ENCODE measurements at places on chromosomes 6 and 20. TPM values are rescaled to one million over a fixed set of nuclear protein-coding genes. Genes with fewer than 3 reads are reported as not detected.

DNAH8 gene
- total RNA-seq = 0.06 TPM

NPBWR2 gene
- total RNA-seq = not detected

DNA sequence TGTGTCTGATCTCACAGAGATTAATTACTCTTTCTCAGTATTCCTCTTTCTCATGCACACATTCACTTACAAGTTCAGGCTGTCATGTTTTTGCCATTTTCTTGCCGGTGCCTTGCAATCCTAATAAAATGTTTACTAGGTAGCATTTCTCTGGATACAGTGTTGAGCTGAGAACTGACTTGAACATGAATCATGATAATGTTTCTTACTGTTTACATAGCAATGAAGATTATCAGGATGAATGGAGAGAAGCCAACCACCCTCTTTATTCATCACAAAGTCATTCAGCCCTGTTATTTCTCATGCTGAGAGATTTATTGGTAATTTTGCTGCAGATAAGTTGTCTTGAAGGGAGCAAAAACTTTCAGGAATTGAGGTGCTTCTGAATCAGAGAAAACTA lies 185.5 kb upstream of the ECI2 start:
- no peak for DNase-seq

DNA sequence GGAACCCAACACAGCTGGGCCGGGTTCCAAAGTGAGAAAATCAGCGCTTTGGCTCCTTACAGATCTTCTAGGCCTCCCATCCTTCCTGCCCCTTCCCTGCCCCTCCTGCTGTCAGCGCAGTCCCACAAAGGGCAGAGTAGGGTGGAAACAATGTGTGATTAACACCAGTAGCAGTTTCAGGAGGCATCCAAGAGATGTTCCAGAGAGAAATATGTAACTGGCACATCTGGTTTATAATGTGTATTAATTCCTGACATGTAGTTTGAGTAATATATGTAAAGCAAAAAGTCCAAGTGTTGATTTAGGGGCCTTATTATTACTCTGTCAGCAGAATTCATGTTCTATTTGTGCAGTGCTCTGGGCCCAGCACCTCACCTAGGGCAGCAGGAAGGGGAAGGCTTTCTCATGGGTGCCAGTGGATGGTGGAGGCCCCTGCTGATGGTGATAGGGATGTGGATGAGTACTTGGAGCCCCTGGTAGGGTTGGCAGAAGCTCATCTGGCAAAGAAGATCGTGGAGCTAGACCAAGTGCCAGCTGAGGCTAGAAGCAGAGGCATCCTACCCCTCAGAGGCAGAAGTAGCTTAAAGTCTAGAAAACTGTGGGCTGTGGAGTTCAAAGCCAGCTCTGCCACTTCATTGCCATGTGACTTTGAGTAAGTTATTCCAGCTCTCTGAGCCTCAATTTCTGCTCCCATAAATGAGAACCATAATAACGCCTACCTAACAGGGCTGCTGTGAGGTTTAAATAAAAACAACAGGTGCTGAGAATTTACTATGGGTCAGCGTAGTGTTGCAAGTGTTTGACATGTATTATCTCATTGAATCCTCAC lies 22.4 kb upstream of the RALY start:
- DNase-seq = no peak

All from activated naive CD8-positive, alpha-beta T cell treated with anti-CD3 and anti-CD28 coated beads, Interleukin-2, amount 10 ng/mL, durations not matched to agents 7 days and 5 days (primary cell).